Activated naive CD4-positive, alpha-beta T cell (primary cell): ENCODE measurements at places on chromosomes 2 and 18.

DNA sequence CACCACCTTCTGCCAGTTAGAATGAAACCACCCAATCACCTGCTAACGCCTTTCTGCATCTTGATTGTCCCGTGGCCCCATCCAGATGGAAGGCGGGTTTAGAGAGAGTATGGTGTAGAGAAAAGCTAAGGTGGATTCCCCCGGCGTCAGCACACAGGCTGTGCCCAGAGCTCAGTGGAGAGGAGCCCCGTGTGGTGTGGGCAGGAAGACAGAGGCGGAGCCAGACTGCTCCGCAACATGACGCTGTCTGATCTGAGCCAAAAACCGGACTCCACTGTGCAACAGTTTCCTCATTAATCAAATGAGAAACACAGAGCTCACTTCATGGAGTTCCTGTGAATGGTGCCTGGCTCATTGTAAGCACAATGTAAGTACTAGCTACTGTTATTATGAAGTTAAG is 448.1 kb upstream of the SMIM21 start:
- DNase-seq: no peak

- DNase-seq: no peak
These were observed 186.1 kb upstream of the STON1 start for GRCh38 chr2:48343571-48344440.

DNA sequence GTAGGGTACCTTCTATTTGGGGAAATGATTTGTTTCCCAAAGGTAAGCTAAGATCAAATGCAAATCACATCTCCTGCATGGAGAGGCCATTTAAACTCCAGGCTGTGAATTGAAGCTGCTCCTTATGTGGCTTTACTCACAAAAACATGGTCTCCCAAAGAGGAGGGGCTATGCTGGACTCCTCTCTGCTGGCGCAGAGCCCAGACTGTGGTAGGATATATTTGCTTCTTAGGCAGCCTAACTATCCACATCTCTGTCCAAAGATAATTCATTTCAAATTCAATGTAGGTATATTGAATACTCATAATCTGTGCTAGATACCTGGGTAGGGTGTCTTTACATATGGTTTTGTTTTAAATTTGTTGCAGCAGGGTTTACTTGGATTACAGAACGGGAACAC is 358.5 kb downstream of the ALK start:
- DNase-seq: no peak

GRCh38 chr2:31967790-31968189 is 43.0 kb downstream of the MEMO1 start:
- no peak for DNase-seq

- no peak for DNase-seq
These were observed 6.1 kb upstream of the CUL3 start for GRCh38 chr2:224591220-224591619.

DNA sequence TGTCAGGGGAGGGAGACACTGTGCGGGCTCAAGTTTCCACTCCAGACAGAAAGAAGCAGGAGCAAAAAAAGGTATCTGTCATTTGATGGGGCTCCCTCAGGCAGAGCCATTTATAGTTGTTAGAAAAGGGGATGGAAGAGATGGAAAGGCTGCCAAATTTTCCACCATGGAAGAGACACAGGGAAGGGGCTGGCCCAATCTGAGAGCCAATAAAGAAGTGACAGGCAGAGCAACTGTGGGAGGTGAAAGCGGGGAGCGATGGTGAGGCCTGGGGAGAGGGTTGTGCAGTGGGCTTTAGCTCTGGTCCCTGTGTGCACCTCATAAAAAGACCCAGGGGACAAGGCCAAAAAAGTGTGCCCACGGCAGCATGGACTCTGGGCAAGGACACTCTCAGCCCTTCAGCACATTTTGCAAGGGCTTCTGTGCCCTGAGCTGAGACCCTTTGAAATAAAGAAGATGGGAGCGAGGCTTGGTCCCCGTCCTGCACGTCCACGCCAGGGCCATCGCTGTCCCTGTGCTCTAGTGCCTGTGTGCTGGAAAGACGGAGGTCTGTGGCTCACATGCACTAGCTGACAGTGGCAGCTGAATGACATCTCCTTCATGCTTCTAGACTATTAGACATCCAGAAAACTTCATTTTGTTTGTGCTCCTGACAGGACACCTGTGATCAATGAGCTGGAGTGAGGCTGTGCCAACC is 456.7 kb upstream of the HS6ST1 start:
- no peak for DNase-seq

GRCh38 chr2:208254118-208254870 is 577 bp downstream of the IDH1 start:
- DNase-seq: peak; percentile 60

- no peak for DNase-seq
These were observed 993.6 kb upstream of the NXPH2 start for GRCh38 chr2:139773720-139774277.
